IPS DF 6.9 (cell line): ENCODE measurements at places on chromosomes 11 and 22.

GRCh38 chr11:37532271-37532670 is 934.2 kb upstream of the RAG2 start:
- DNase-seq = no peak

GRCh38 chr22:41339823-41340222 is 38.5 kb downstream of the ZC3H7B start:
- no peak for DNase-seq

DNA sequence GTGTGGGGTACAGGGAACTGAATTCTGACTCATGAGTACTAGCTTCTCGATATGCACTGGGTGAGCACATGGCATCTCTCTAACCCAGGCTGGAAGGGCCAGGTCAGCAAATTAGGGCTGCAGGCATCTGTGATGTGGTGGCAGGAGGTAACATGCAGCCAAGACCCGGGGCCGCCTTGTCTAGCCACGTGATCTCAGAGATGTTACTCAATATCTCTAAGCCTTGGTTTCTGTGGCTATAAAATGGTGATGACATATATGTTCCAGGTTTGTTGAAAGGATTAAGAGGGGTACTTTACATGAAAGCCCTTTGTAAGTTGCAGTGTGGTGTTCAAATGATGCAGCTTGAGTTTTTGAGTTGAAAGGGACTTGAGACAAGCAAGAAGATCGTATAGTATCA is 3.2 kb downstream of the ST14 start:
- DNase-seq = no peak

DNA sequence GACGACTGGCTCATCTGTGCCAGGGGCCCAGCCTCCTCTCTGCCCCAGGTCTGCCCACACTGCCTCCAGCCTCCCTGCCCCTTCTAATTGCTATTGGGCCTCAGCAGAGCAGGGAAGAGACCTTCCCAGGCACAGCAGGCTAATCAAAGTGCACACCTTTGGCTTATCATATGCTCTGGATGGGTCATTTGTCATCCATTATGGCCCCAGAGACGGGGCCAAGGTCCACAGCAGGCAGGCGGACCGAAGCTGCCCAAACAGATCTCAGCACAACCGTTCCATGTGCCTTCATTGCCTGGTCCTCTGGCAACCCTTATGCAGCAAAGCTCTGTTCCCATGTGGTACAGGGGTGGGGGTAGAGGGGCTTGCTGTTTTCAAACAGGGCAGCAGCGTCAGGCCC is 66.6 kb downstream of the TP53I11 start:
- no peak for DNase-seq
